ENCODE measurements at places on chromosomes 5 and 9. TPM values are rescaled to one million over a fixed set of nuclear protein-coding genes. Genes with fewer than 3 reads are reported as not detected.

DNA sequence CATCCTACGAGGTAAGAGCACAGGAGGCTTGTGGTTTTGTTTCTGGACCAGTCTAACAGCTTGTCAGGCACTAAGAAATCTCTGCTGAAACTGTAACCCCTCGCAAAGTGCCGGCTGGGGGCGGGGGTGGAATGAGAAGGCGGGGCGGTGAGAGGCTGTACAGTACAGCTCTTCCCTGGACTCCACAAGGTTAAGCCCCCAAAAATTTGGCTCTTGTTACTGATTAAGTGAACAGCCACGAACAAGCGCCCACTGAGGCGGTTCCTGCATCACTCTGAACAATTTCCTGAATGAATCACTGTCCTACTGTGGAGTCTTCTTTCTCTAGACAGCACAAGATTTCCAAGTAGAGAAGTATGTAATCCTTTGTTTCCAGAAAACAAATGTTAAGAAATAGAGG lies 6.8 kb downstream of the FBP2 start:
- no peak for DNase-seq

DNA sequence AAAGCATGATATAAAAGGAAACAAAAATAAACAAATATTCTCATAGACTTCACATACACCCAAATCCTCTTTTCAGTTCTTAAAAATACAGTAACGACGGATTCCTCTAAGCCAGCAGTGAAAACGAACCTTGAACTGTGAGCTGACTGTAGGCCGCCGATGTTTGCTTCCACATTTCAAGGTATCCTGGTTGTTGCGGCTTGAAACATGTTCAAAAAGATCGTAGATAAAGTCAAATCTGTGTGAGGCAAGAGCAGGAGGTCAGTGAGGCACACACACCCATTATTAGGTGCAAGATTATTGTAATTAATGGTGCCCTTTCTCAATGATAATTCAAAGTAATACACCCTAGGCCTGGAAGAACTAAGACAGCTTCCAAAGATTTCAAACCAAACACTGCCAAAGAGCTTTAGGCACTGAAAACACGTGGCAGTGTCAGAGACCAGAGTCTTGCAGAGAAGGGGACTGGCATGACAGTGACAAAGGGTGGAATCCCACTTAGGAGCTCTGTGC lies 141.2 kb upstream of the RETREG1 start:
- DNase-seq, result no peak

DNA sequence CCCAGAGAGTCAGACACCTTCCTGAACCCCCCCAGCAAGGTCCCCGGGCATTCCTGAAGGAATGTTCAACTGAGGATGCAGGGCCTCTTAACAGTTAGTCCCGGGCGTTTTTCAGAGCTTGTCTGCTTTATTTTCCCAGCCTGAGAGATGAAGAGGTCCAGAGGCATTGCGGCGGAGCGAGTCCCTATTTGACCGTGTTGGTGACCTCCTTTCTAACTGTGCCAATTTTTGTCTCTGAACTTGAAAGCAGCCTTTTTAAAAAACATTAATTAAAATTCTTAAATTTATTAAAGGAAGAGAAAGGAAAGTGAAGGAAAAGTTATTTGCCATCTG lies 433 bp upstream of the PTAR1 start:
- no peak for DNase-seq

DNA sequence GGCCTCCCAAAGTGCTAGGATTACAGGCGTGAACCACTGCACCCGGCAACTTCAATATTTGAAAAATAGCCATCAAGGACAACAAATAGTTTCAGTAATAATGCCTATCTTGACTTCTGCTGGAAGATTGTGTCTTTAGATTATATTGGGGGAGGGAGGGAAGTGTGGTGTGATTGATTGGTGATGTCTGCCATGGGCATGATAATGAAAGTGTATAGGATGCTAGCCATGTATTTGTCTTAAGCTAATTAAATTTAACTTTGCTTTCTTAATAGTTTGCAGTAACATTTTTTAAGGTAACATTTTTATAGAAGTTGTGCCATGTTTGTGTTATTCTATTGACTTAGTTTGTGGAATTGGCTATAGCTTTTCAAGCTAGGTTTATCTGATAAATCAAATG lies 4.6 kb downstream of the JMY start:
- no peak for DNase-seq

DNA sequence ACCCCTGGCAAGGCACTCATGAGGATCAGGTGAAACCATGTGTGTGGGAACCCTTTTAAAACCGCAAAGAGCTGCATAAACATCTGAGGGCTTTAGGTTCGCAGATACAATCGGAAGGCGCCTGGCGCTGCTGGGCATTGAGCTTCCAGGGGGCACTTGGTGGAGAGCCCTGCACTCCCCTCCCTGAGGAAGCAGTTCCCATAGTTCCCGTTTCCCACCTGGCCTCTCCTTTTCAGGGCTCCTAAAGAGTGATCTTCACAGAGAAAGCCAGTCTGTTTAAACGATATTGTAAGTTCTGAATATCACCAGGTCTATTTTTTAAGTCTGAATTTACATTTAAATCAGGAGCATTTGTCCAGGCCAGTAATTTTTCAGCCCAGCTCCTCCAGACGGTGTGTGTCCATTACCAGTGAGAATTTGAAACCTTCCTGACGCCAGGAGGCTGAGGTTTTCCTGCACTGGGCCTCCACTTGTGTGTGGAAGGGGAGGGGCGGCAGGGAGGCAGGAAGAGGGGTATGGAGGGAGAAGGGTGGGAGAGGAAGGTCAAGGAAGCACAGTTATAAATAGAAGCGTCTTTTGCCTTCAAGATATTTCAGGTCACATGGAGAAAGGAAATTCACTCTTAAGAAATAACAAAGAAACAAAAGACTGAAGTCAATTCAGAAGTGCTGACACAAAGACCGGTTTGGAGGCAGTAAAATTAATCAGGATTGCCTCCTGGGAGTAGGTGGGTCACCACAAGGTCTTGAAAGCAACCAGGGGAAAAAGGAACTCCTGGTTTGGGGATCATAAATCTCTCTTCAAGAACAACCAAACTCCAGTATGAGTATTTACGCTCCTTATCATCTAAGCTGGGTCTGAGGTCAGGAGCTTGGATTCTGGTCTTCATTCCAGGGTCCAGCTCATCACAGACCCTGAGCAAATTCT lies 14.3 kb upstream of the MGAT1 start:
- no peak for DNase-seq

GRCh38 chr9:3467593-3468219 lies 58.1 kb downstream of the RFX3 start:
- peak; percentile 45 for DNase-seq

TEX48 gene
- total RNA-seq, result not detected

DNA sequence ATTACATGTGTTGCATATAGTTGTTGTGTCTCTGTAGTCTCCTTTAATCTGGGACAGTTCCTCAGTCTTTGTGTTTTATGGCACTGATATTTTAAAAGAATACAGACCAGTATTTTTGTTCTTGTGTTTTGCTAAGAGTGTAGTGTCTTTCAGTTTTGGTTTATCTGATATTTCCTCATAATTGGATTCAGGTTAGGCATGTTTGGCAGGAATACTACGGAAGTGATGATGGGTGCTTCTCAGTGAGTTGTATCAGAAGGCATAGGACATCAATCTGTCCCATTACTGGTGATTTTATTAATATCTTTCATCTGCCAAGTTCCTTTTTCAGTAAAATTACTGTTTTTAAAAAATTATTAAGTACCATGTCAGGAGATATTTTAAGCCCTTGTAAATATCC lies 212.9 kb downstream of the ARHGEF28 start:
- DNase-seq, result no peak

DNA sequence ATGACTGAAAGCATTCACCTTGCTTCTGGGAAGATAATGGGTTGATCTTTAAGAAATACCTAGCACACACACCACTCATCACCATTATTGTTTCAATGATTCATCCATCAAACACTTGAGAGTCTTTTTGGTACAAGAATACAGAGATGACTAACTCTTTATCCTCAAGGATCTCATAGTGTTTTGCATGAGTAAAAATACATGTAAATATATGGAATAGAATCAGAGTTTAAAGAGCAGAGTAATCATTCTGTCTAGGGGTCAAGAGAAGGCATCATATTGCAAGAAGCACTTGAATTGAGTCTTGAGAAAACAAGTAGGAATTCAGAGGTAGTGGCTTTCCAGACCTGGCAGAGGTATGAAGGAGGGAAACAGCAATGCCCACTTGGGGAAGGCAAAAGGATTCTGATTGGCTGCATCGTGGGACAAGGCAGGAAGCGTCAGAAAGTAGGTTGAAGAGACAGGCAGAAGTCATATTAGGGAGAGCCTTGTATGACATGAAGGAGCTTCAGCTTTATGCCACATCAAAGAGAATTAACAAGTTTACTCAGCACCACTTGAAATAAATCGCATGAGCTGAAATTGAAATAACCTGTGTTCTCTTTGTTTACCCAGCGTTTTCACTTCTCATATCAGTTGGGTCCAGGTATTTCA lies 542.5 kb downstream of the TLE1 start:
- no peak for DNase-seq

PLEKHG4B gene
- 8.2 TPM for total RNA-seq

All from cerebellum (tissue), 4 donors.